ENCODE measurements at places on chromosomes 7 and 10.

- no peaks in the 10 kb centered on the region for H3K4me1 ChIP-seq
- H3K36me3 ChIP-seq = no peaks in the 10 kb centered on the region
- H3K27ac ChIP-seq = no peak overlapping the region
- no peak overlapping the region for H3K4me3 ChIP-seq
- H3K27me3 ChIP-seq = no peaks in the 10 kb centered on the region
These were observed 36.0 kb downstream of the MAT1A start for GRCh38 chr10:80253266-80253962.

DNA sequence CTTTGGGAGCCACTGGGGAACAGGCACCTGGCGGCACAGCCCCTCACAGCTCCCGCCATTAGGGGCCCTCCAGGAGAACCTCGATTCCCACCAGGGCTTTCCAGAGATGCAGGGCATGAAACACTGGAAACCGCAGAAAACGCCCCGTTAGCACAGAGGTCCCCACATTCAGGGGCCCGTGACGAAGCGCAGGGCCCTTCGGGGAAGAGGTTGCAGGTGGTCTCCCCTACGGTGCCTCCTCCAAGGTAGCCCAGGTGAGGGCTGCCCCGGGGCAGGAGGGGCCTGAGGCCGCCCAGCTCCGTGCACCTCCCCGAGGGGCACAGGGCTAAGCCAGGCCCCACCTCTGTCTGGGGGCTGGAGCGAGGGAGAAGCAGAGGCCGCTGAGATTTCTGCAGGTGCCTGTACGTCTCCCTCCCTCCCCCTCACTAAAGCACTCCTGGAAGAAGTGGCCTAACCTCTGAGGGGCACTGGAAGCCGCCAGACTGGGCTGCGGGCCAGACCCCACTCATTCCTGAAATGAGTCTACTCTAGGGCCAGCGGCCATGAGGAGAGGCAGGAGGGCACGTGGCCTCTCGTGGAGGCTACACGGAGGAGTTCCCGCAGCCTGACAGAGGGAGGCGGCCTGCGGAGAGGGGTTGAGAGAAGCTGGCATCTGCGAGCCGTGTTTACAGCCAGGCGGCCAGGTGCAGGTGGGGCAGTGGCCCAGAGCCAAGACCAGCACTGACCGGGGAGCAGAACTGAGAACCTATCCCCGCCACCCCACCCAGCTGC, 6.9 kb downstream of the PDGFA start:
- H3K4me3 ChIP-seq = no peak overlapping the region
- H3K27ac ChIP-seq = no peak overlapping the region
- H3K36me3 ChIP-seq = peaks cover 64% of the 10 kb centered on the region
- H3K4me1 ChIP-seq = peaks cover 21% of the 10 kb centered on the region
- H3K27me3 ChIP-seq = no peaks in the 10 kb centered on the region

DNA sequence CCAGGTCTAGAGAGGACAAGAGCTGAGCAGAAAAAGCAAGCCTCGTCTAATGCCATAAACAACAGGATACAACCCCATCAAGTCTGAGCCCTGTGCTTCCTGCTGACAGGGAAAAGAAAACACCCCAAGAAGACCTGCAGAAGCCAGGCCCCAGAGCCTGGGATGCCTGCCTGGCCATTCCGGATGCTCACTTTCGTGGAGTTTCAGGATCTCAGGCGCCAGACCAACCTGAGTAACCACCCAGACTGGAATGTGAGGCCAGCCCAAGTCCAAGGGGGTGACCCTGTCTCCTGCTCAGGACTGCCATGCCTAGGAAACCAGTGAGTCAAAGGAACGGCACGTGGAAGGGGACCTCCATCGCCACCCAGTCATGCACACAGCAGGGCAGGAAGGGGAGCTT, 74.3 kb downstream of the PLXNA4 start:
- DNase-seq = no peak
- H3K27ac ChIP-seq = no peak overlapping the region
- H3K36me3 ChIP-seq = no peaks in the 10 kb centered on the region
- no peak overlapping the region for H3K4me3 ChIP-seq
- no peaks in the 10 kb centered on the region for H3K4me1 ChIP-seq

GRCh38 chr10:43075612-43076003, 1.3 kb upstream of the RET start:
- no peak overlapping the region for H3K4me3 ChIP-seq
- H3K27ac ChIP-seq = no peak overlapping the region

DNA sequence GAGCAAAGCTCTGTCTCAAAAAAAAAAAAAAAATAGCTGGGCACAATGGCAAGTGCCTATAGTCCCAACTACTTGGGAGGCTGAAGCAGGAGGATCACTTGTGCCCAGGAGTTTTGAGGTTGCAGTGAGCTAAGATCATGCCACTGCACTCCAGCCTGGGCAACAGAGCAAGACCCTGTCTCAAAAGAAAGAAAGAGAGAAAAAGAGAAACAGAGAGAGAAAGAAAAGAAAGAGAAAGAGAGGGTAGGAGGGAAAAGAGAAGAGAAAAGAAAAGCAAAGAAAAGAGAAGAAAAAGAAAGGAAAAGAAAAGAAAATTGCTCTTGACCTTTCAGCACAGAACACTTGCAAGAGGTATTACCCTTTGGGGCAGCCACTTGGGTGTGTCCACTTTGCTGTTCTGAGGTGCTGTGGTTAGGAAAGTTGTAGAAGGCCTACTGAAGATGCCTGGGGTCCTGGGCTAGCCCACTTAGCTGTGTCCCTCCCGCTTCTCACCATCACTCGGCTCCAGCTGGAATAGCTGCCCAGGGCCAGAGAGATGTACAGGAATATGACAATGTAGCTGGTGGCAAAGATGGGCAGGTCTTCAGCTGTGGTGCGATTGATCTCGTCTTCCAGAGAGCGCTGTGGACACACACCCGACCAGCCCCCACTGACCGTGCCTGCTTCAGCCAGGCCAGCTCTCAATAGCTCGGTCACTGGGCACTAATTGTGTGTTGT, 5.6 kb downstream of the NPC1L1 start:
- no peak overlapping the region for H3K27ac ChIP-seq
- no peak for DNase-seq
- H3K4me3 ChIP-seq = no peak overlapping the region
- no peaks in the 10 kb centered on the region for H3K36me3 ChIP-seq
- no peaks in the 10 kb centered on the region for H3K27me3 ChIP-seq

DNA sequence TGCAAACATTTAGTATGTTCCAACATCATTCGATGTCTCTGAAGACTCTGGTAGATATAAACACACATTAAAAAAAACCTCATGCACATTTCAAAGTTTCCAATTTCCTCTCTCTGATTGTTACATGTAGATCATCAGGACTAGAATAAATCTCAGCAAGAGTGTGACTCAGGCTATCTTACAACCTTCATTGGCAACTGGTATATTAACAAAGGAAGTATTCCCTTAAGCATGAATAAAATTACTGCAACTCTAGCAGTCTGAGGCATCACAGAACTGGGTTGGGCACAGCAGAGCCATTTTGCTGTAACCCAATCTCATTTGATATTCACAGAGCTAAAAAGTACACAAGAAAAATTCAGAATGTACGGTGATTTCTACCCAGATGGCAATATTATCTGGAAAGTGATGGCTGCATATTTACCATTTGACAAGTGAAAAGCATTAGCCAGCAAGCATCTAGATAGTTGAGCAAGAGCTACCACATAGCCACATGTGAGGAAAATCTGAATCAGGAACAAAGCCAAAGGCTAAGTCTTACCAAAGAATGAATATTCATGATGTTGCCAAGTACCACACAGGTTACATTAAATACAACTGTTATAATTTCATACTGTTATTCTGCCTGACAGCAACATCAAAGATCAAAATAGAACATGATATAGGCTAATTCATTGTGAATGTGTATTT, 232.2 kb downstream of the CRPPA start:
- H3K27me3 ChIP-seq = no peaks in the 10 kb centered on the region
- no peaks in the 10 kb centered on the region for H3K4me1 ChIP-seq
- H3K4me3 ChIP-seq = no peak overlapping the region
- DNase-seq = no peak
- no peaks in the 10 kb centered on the region for H3K36me3 ChIP-seq
- H3K27ac ChIP-seq = no peak overlapping the region

- DNase-seq = no peak
- no peaks in the 10 kb centered on the region for H3K4me1 ChIP-seq
- no peak overlapping the region for H3K27ac ChIP-seq
- H3K4me3 ChIP-seq = no peak overlapping the region
- H3K27me3 ChIP-seq = no peaks in the 10 kb centered on the region
These were observed 160.1 kb upstream of the TNS3 start for GRCh38 chr7:47741984-47742383.

DNA sequence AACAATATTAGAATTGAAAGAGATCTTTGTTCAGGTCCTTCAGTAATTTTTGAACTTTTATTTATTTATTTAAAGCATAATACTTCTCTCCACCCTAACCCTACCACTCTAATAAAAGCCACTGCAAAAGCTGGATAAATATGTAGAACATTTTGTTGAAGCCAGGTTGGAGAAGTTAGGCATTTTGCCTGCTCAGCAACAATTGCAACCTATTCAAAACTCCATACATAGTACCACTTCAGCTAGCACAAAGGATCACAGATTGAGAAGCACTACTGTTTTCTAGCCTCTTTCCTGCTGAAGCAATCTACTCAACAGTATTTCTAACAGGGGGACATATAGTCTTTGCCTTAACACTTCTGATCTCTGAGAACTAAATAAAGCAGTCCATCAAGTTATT, 25.0 kb downstream of the RUNDC3B start:
- H3K27ac ChIP-seq = no peak overlapping the region
- H3K4me3 ChIP-seq = no peak overlapping the region
- H3K36me3 ChIP-seq = no peaks in the 10 kb centered on the region
- no peaks in the 10 kb centered on the region for H3K27me3 ChIP-seq
- DNase-seq = no peak

DNA sequence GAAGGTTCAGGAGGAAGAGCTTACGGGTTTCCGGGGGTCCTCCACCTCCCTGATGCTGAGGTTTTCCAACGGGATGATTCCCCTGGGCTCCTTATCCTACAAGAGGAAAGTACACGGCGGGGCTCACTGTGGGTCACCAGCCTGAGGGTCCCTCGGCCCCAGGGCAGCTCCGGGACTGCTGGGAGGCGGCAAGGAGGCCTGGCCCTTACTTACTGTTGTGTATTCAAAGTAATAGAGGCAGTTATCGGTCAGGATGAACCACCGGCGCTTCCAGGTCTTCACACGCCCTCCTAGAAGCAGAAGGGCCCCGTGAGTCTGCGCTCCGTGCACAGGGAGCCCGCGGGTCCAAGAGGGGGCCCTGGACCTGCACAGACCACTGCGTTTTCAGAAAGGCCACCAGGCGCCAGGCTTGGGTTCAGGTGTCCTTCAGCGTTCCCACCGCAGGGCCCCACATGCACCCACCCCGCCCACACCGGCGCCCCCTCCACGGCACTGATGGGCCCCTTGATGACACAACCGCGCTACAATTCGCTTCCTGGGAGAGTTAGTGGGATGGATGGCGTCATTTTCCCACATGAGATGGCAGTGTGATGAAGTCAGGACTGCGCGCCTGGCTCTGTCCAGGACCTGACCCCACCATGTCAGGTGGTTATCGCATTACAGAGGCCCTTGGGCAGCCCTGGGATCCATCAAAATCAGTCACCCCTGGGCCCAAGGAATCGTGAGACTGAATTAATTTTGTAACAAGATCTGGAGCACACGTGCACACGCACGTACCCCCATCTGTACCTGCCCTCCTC, 106.7 kb downstream of the CYTH3 start:
- no peak overlapping the region for H3K4me3 ChIP-seq
- H3K27ac ChIP-seq = no peak overlapping the region
- H3K36me3 ChIP-seq = peaks cover 25% of the 10 kb centered on the region
- DNase-seq = no peak
- no peaks in the 10 kb centered on the region for H3K27me3 ChIP-seq

- DNase-seq = no peak
- H3K4me1 ChIP-seq = no peaks in the 10 kb centered on the region
- no peaks in the 10 kb centered on the region for H3K36me3 ChIP-seq
- H3K4me3 ChIP-seq = no peak overlapping the region
- no peak overlapping the region for H3K27ac ChIP-seq
These were observed 195.3 kb downstream of the FAM107B start for GRCh38 chr10:14579405-14579804.

DNA sequence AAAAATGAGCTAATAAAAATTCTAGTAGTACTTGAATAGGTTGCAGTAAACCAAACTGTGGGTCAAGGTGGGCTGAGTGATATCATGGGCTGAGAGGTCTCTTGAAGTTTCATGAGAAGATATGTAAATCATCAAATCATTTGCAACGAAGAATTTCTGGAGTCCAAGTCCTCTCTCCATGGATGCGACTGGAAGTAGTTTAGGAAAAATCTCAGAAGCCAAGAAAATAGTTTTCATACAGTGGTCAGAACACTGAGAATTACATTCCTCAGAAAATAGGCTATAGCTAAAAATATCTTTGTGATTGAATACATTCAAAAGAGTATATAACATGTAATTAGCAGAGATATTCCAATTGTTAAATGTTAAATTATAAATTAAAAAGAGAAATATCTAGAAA, 3.6 kb upstream of the IFIT1 start:
- H3K27me3 ChIP-seq = no peaks in the 10 kb centered on the region
- H3K4me1 ChIP-seq = peaks cover 19% of the 10 kb centered on the region
- DNase-seq = no peak
- H3K36me3 ChIP-seq = no peaks in the 10 kb centered on the region
- H3K4me3 ChIP-seq = no peak overlapping the region
- no peak overlapping the region for H3K27ac ChIP-seq

- H3K27ac ChIP-seq = no peak overlapping the region
- no peak overlapping the region for H3K4me3 ChIP-seq
- no peaks in the 10 kb centered on the region for H3K4me1 ChIP-seq
- no peak for DNase-seq
- H3K27me3 ChIP-seq = no peaks in the 10 kb centered on the region
These were observed 636.2 kb upstream of the IGFBP3 start for GRCh38 chr7:46557295-46557711.

- H3K4me1 ChIP-seq = no peaks in the 10 kb centered on the region
- H3K36me3 ChIP-seq = 0 out of 2 replicates have a peak, but pooled peaks cover 3% of the 10 kb centered on the region
- no peak overlapping the region for H3K4me3 ChIP-seq
- no peaks in the 10 kb centered on the region for H3K27me3 ChIP-seq
- no peak overlapping the region for H3K27ac ChIP-seq
These were observed 1000.7 kb upstream of the LRRN3 start for GRCh38 chr7:110090110-110090820.

- DNase-seq = no peak
- no peak overlapping the region for H3K27ac ChIP-seq
- H3K4me1 ChIP-seq = no peaks in the 10 kb centered on the region
These were observed 966.7 kb upstream of the ZNF722 start for GRCh38 chr7:63031838-63032436.

DNA sequence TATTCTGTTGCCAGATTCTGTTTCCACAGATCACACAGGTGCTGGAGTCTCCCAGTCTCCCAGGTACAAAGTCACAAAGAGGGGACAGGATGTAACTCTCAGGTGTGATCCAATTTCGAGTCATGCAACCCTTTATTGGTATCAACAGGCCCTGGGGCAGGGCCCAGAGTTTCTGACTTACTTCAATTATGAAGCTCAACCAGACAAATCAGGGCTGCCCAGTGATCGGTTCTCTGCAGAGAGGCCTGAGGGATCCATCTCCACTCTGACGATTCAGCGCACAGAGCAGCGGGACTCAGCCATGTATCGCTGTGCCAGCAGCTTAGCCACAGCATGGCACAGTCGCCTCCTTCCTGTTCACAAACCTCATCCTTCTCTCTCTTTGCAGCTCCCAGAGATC, 237.5 kb upstream of the PRSS1 start:
- H3K4me1 ChIP-seq = peaks cover 72% of the 10 kb centered on the region
- peak overlapping the region; percentile 58 for H3K27ac ChIP-seq
- no peak for DNase-seq
- H3K4me3 ChIP-seq = no peak overlapping the region
- no peaks in the 10 kb centered on the region for H3K27me3 ChIP-seq

Data from DND-41 (cell line).